HT1080 (cell line): ENCODE measurements at places on chromosomes 12 and 14. TPM values are rescaled to one million over a fixed set of nuclear protein-coding genes. Genes with fewer than 3 reads are reported as not detected.

RNASE7 gene
- total RNA-seq, result 0.43 TPM in 1 of 2 replicates, not detected in the other

PACS2 gene
- total RNA-seq, result 33.0 and 33.3 TPM in 2 replicates

DNA sequence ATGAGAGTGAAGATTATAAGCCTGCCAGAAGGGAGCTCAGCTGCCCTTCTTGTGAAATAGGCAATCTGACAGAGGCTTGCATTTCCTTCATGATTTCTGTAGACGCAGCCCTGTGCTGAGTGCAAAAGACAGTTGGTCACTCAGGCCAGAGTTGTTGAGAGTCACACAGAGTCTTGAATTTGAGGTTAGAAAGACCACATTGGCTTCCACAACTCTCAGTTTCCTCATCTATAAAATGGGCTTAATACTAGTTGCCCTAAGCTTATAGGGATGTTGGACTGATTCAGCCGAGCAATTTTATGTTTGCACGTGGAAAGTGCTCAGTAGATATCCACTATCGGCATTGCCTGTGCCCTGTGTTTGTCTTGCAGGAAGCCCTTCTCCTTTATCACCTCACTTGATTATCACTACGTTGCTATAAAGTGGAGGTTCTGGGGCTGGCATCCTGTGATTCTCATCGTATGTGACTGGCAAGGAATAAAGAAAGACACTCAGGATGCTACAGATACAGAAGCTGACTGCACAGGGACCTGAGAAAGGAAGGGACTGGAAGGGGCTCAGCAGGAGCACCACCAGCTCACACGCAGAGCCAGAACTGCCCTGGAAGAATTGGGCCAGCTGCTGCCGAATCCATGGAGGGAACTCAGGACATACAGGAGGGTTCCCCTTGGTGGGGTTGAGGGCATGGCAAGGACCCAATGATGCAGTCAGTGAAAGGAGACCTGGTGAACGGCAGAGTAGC lies 19.8 kb upstream of the SERPINA4 start:
- no peak for DNase-seq

- DNase-seq, result peak; percentile 65
Measured at GRCh38 chr14:21626491-21627230, 8.1 kb downstream of the OR10G2 start.

GRCh38 chr12:98259693-98260092 lies 255.7 kb upstream of the TMPO start:
- DNase-seq, result no peak

DNA sequence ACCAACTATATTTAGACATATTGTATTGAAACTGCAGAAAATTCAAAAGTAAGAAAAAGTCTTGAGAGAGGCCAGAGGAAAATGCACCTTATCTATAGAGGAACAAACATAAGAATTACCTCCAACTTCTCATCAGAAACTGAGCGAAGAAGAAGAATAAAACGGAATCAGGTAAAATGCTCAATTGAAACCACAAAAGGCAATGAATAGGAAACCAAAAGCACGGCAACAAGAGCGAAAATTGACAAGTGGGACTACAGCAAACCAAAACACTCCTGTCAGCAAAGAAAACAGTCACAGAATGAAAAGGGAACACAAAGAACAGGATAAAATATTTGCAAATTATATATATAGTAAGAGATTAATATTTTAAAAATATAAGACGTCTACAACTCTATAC lies 61.9 kb upstream of the PARP11 start:
- DNase-seq, result no peak

DNA sequence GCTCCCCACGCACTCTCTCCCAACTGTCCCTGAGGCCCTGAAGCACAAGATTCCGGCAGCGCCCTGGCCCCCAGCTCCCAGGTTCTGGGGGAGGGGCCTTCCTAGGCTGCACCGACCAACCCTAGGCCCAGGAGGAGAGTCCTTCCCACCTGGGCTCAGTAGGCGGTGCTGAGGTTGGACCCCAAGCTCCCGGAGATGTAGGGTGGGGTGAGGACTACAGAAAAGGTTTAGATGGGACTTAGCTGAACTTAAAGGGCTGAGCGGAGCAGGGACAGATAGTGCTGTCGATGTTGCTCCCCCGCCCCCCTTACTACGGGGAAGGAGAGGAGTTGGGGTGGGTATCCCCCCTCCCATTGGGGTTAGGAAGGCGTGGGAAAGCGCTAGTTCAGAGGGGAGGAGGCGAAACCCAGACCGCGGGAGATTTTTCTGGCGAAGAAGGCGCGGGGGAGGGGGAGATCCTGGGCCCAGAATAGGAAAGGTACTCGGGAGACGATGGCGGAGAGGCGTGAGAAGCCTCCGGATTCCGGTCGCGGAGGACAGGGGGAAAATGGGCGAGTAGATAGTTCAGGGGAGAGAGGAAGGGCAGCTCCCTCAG lies 4.2 kb upstream of the BAZ2A start:
- no peak for DNase-seq

DNA sequence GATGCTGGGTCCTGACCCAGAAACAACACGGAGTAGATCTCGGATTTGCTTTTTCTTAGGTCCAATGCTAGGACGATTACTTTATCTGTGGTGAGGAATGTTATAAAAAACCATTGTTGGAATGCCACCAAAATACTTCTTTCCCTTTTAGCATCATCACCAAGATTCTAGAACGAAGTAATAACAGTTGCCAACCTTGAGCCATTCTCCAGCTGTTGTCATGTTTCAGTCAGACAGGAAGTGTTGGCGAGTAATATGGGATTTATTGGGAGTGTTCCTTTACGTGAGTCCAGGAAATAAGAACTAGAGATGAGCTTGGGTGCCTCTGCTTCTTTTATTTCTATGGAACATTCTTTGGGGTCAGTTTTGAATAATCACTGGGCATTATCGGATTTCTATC lies 892.9 kb downstream of the DIO2 start:
- DNase-seq, result peak; percentile 46

DNA sequence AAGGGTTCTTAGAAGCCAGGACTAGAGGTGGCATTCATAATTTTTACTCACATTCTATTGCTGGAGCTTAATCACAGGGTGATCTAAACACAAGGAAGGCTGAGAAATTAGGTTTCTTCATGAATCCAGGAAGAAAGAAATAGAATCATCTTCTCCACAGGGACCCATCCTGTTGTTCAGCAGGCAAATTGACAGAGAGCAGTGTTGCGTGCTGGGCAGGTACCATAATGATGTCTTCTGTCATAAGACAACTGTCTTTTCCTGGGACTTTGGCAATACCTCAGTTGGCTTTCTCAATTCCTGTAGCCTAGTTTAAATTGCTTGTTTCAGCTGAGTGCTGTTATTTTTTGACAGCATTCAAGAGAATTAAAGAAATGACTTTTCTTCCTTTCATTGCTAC lies 468.0 kb upstream of the SYT1 start:
- no peak for DNase-seq

DNA sequence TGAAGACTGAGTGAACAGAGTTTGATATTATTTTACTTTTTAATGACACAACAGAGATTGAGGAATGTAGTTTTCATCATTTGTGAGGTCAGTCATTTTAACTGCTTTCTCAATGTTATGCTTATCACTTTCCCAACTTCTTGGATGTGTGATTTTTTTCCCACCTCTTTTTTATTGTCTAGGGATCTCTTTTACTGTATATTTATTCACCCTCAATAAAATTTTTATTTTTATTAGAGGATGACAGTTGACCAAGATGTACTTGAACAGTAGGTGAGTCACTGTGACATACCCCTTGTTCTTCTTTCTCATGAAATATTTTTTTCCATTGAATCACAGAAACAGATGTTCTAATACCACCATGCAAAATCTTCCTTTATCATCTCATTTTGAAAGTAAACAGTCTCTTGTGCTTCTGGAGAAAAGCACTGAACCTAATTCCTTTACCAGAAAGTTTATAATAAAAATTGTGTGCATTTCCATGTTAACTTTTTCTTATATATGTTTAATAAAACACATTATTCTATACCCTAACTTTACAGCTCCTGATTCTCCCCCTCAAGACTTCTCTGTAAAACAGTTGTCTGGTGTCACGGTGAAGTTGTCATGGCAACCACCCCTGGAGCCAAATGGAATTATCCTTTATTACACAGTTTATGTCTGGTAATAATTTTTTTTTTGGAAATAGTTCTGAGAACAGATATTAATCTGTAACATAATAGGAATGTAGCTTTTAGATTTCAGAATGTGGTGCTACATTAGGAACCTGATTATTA lies 65.9 kb downstream of the PTPRQ start:
- peak; percentile 43 for DNase-seq

GRCh38 chr14:61754627-61755381 lies 7.4 kb upstream of the SNAPC1 start:
- DNase-seq, result peak; percentile 13
